ENCODE measurements at places on chromosomes 12 and 14.

- no peak for DNase-seq
Observed at GRCh38 chr12:80212938-80213645, 113.8 kb downstream of the OTOGL start.

DNA sequence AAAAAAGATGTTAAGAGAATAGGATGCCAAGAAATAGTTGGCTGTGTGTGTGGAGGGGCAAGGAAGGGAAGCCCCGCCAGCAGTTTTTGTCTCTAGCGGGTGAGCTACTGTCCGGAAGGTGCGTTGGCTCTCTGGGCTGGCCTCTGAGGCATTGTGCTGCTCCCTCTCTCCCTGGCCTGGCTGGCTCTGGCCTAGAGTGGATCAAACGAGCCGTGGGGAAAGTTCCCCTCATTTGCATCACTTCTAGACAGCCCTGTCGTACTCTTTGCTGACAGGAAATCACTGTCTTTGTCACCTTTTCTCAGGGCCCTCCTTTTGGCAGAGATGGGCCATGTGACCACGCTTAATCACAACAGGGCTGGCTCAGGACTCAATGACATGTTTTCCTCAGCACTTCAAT is 236.1 kb upstream of the NPAS3 start:
- peak; percentile 12 for DNase-seq

- DNase-seq = no peak
Observed at GRCh38 chr12:43094886-43095575, 457.0 kb downstream of the ADAMTS20 start.

DNA sequence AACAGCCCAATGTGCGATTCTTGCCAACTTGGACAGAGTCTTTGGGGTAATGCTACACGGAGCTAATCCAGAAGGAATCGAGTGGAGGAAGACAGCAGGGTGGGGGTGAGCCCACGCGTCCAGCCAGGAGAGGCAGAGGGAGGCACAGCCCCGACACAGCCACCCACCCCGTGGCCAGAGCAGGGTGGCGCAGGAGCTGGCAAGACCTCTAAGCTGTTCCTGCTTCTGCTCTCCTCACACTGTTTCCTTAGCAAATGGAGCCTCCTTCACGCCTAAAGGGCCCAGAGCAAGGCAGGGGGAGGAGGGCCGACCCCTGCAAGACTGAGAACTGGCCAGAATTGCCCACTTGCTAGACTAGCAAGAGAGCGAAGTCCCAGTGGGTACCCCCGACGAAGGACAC is 91.5 kb downstream of the FBXL14 start:
- DNase-seq = no peak

DNA sequence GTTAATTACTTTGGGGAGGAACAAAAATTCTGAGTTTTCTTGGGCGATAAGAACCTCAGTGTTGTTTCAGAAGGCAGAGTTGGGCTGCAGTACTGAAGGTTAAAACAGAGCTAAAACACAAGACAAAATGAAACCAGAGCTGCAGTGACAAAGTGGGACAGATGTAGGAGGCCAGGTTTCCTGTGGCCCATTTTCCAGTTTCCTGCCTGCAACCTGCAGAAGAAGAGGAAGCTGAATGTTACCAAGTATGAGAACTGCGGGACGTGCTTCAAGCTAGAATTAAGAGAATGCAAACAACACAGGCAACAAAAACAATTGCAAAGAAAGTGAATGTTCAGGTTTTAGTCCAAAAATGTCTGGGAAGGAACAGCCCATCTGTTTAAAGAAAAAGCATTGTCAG is 17.8 kb downstream of the ELK3 start:
- DNase-seq = peak; percentile 55

DNA sequence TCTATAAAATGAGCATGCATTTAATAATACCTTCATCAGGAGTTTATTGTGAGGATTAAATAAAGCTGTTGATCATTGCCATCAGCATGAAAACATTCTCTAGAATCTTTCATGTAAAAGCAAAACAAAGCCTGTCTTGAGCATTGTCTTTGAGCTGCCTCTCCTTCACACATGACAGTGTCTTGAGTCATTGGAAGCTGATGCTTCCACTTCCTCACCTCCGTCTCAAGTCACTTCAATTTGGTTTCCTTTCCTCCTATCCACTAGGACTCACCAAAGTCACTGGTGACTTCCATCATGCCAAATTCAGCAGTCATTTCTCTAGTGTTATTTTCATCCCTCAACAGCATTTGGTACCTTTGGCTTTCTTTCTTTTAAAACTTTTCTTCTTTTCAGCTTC is 31.6 kb upstream of the MYBPC1 start:
- no peak for DNase-seq

Data from activated CD4-positive, alpha-beta T cell treated with anti-CD3 and anti-CD28 coated beads, Interleukin-10, Interleukin-2, amounts not matched to agents 100 ng/mL and 50 ng/mL, durations not matched to agents 16 hours and 8 hours (primary cell).